ENCODE measurements at places on chromosomes 6 and 20.

GRCh38 chr20:15012566-15012965 lies 675.2 kb upstream of the FLRT3 start:
- DNase-seq = no peak

DNA sequence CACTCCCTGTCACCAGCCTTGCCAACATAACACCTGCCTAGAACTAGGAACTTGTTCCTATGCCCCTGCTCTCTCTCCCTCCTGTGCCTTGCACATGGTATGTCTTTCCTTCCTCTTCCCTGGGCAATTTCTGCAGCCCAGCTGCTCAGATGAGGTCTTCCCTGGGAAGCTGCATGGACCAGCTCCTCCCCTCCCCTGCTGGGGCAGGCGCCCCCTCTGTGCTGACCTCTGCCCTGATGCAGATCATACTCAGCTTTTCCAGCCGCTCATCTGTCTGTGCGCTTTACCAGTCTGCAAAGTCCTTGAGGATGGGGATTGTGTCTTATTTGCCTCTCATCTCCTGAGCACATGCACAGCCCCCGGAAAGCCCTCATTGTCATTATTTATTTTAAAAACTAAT lies 161.8 kb downstream of the SCML4 start:
- no peak for DNase-seq

DNA sequence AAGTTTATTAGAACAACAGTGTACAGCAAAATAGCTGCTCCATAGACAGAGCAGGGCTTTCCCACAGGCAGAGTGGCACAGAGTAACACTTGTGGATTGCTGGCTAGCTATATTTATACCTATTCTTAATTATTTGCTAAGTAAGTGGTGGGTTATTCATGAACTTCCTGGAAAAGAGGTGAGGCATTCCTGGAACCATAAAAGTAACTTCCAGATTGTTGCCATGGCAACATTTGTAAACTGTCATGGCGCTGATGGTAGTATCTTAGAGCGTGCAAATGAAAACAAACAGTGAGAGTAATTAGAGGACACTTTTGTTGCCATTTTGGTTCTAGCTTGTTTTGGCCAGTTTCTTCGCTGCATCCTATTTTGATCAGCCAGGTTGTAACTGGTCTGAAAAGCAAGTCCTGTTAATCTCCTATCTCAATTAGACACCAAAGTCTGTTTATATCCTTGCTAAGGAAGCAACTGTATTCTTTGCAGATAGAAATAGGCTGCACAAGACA lies 23.9 kb downstream of the DEFB114 start:
- no peak for DNase-seq

- DNase-seq = no peak
Observed at GRCh38 chr20:33183312-33183711, 15.4 kb downstream of the BPIFA2 start.

- no peak for DNase-seq
Observed at GRCh38 chr20:57999465-58000111, 228.9 kb downstream of the ANKRD60 start.

GRCh38 chr20:31517373-31517772 lies 3.1 kb downstream of the HM13 start:
- DNase-seq = no peak

DNA sequence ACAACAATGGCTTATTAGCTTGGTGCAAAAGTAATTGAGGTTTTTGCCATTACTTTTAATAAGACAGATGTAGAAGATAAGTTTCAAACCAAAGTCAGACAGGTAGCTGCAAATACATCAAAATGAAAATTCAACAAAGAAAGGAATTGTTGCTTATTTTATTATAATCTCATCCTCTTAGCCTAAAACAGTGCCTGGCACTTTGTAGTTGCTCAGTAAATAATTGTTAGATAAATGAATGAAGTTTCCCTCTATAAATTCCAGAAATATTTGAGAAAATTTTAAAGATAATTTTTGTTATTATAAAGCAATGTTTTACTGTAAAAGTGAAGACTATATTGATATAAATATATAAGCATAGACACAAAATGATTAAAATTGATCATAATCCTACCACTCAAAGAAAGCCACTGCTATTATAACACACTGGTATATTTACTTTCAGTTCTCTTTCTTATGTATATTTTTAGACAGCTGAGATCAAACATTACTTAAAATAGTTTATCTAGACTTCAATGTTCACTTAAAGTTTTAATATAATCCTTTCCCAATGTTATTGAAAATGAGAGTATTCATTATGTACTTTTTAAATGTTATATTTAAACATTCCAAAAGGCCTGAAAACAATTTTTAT lies 42.5 kb downstream of the SESN1 start:
- no peak for DNase-seq

GRCh38 chr20:31644701-31645100 lies 7.0 kb downstream of the COX4I2 start:
- no peak for DNase-seq

DNA sequence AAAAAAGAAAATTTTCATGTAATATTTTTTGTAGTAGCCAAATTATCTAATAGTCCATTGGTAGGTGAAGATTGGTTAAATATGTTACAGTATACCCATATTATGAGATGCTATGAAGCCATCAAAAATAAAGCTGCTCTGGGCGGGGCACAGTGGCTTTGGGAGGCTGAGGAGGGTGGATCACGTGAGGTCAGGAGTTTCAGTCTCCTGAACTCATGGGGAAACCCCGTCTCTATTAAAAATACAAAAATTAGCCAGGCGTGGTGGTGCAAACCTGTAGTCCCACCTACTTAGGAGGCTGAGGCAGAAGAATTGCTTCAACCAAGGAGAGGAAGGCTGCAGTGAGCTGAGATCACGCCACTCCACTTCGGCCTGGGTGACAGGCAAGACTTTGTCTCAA lies 360.5 kb downstream of the KIF16B start:
- no peak for DNase-seq

- DNase-seq = no peak
Observed at GRCh38 chr20:4022386-4023286, 7.3 kb upstream of the RNF24 start.

DNA sequence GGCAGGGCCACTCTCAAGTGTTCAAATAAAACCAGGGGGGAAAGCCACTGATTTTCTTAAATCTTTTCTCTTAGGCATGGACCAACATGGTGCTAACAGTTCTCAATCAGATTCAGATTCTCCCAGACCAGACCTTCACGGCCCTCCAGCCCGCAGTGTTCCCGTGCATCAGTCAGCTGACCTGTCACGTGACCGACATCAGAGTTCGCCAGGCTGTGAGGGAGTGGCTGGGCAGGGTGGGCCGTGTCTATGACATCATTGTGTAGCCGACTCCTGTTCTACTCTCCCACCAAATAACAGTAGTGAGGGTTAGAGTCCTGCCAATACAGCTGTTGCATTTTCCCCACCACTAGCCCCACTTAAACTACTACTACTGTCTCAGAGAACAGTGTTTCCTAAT lies 41.5 kb upstream of the SMIM28 start:
- DNase-seq = no peak

- DNase-seq = no peak
Observed at GRCh38 chr20:33013701-33014326, 6.3 kb downstream of the BPIFB2 start.

DNA sequence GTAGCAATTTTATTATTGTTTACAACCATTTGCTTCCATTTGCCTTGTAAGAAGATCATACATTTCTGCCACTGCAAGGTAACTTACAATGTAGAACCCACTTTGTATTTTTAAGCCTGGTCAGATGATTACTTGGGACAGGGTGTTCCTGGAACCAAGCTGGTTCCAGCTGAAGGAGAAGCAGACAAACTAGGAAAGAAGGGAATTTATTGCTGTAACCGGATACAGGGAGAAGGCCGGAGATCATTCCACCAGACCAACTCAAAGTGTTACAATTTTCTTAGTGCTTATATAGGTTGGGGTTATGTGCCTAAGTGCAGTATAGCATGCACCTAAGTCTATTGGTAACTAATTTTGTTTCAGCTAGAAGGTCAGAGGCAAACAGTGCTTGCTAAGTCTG lies 104.4 kb downstream of the MANEA start:
- no peak for DNase-seq

DNA sequence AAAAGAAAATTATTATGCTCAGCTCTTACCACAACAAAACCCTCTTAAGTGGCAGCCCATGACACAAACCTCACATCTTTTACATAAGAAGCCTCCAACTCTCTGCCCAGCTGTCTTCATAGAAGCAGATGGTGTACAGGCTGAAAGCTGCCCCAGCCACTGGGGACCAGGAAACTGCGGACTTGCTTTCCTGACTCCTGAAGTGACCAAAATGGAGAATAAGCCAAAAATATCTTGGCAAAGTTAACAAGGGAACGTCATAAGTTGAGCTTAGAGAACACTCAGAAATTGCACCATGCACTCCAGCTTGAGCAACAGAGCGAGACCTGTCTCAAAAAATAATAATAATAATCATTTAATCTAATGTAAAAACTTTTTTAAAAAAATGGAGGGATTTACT lies 160.3 kb upstream of the CDYL start:
- DNase-seq = no peak

DNA sequence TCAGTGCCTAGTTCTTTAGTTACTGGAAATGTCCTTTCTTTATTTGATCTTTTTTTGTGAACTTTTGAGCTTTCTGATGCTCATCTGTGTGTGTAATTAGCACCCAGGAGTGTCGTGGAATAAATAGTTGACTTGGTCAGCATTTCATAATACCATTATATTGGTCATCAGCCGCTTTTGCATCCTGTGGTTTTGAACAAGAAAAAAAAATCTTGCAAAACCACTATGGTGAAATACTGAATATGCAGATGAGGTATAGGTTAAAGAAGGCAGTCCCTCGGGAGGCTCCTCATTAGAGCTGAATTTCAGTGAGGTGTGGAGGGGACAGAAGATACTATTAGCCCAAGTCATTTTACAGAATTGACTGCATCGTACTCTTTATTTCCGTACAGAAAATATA lies 90.1 kb downstream of the FOXO3 start:
- DNase-seq = no peak

- DNase-seq = peak; percentile 40
Observed at GRCh38 chr6:36912586-36912985, 26.8 kb downstream of the C6orf89 start.

DNA sequence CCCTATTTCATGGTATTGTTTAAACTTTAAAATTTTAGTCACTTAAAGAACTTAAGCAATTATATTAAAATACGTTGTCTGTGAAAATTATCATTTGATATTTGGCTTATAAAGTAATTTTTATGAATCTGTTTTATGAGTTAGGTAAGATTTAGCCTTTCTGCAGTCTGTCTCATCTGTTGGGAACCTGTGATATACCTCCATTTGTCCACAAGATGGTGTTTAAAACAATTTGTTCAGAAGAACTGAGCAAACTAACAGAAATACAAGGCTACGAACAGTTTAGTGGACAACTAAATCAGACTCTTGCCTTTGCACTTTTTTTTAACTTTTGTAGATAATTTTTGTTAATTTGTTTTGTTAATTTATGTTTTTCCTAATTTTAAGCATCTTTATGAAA lies 92.4 kb downstream of the COL9A1 start:
- DNase-seq = no peak

DNA sequence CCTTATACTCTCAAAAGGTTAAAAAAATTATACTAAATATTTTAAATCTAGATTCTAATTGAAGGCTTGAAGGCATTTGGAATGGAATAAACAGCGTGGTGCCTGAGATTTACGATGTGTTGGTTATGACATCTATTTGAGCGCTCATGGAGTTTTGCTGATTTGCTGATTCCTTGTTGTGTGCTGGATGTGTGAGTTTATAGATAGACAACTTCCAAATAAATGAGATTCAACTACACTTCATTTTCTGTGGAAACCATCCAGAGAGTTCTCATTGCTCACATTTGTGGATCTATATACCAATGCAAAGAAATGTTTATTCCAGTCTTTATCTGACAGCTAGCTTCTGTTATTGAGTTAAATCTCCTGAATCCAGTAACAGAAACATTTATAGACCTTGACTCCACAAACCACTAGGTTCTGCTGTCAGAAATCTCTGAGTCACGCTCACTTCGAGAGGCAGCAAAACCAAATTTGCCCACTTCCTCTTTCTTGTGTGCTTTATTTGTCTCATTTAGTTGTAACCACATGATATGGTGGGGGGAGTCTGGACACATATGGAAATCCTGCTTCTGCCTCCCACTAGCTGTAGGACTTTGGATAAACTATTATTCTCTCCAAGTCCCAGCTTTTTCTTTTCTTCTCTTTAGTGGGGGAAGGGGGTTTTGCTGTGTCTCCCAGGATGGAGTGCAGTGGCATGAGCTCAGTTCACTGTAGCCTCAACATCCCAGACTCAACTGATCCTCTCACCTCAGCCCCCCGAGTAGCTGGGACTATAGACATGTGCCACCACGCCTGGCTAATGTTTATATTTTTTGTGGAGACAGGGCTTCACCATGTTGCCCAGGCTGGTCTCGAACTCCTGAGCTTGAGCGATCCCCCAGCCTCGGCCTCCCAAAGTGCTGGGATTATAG lies 54.5 kb downstream of the IPCEF1 start:
- DNase-seq = no peak

DNA sequence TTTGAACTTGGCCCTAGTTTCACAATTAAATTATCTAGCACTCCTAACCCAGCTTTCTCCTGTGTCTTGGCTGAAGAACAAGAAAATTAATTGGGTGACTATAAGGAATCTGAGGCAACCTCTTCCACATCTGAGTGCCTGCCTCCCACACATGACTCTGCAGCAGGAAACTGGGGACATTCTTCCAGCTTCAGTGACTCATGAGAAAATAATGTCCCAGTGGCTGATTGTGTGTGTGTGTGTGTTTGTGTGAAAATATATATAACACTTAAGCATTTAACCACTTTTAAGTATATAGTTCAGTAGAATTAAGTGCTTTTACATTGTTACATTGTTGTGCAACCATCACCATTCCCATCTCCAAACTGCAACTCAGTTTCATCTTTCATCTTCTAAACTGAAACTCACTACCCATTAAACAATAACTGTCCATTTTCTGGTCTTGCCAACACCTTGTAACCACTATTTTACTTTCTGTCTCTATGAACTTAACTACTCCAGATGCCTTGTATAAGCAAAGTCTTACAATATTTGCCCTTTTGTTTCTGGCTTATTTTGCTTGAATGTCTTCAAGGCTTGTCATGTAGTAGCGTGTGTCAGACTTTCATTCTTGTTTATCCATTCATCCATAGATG lies 8.7 kb downstream of the TRIM38 start:
- DNase-seq = no peak

DNA sequence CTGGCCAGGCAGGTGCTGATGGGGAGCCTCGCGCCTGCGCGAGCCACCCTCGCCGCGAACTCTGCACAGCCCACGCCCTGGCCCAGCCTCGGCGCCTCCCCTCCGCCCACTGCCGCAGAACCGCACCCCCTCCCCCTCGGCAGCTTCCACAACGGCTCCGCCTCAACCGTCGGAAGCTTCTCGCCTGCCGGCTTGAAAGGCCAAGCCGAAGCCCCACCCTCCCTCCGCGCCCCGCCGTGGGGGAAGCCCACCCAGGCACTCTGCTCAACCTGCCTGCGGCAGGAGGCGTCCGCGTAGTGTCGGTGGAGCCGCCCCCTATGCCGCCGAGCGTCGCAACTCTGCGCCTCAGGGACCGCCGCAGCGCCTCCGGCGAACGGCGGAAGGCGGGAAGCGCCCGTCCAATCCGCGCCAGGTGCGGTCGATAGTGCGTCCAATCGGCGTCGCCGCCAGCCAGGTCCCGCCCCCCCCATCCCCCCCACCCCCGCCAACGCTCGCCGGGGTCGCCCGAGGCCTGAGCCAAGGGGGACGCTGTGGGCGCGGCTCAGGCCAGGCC lies at the start of gene SYCP2:
TSS of gene SYCP2 (minus strand) at position 342 of the 553 bp plus-strand sequence. CDS start 11,224 bp downstream, outside the sequence.
- peak; percentile 67 for DNase-seq

- DNase-seq = no peak
Observed at GRCh38 chr20:14556206-14556605, 218.8 kb upstream of the FLRT3 start.

Data from activated CD8-positive, alpha-beta memory T cell treated with anti-CD3 and anti-CD28 coated beads, Interleukin-2, amount 50 U/mL, for 4 hours (primary cell).